GM12878 (cell line): ENCODE measurements at places on chromosomes 5 and 9.

GRCh38 chr9:115943431-115944165, 210.0 kb upstream of the PAPPA start:
- no peak for DNase-seq

DNA sequence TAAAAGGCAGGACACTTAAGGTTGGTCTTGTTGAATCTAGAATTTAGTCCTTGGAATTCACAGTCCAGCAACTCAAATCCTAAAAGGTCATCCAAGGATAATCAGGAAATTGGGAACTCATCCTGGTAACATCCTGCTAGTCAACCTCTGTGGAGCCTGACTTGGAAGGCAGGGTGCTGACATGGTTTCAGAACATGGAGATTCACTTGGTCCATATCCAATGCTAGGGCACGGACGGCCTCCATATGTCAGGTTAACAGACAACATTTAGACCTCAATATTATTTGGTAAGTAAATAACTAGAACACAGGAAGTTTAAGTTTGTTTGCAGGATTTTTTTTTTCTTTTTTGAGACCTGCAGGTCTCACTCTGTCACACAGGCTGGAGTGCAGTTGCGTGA, 783 bp upstream of the DNAH5 start:
- no peak for DNase-seq

DNA sequence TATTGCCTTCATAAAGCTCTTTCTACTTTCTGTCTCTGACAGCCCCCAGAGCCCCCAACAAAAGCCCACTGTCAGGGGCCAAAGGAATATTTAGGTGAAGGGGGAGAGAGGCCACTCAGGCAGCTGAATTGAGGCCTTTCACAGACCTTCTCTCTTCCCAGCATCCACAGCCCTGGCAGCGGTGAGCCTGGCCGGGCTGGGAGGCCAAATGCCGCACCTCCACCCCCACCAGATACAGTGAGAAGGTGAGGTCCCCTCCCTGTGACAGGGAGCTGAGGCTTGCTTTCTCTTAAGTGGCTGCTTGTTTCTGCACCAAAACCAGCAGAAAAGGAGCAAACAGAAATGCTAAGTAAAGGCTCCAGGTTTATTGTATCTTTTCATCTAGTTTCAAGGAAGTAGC, 168.1 kb downstream of the ROR2 start:
- DNase-seq, result no peak

DNA sequence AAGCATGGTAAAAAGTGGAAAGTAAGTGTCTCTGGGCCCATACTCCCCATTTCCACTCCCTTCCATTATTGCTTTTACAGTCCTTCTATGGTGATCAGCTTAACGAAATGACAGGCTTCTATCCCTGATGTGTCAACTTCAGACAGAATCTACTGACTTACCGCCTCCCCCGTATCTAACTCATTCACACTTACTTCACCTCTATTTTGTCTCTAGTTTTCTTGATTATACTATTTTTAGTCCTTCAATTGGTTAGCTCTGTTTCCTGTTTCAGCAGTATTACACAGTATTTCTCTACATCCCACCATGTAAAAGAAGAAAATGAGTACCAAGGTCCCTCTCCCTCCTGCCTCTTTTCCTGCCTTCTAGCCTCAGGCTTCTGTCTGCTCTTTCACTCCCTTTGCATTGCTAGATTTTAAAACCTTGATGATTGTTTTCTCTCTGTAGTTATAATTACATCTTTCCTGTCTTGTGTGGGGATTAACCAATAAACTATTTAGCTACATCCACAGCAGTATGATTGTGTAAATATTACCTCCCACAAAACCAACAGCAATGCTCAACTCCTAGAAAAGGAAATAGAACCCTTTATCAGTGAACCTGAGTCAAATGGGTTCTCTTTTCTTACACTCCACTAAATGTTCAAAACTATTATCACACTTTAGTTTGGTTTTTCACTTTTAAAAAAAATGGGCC, 53.4 kb downstream of the GNAQ start:
- no peak for DNase-seq

- no peak for DNase-seq
Observed at GRCh38 chr9:134320126-134320867, 6.0 kb upstream of the RXRA start.

GRCh38 chr5:55294935-55295334, 12.6 kb downstream of the DHX29 start:
- DNase-seq, result no peak

DNA sequence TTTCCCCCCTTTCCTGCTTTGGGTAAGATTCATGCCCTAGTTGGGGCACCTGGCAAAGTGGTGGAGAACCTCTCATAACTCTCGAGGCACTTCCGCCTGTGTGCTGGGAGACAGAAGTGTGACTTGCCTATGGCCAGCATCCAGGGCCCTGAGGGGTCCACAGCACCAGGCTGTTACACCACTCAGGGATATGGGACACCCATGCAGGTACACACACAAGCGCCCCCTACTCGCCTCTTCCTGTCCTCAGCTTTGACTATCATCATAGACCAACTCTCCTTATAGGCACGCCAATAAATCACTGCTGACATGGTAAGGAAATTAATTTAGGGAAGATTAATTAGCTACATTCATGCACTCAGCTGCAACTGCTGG, 45.4 kb downstream of the SHB start:
- no peak for DNase-seq

DNA sequence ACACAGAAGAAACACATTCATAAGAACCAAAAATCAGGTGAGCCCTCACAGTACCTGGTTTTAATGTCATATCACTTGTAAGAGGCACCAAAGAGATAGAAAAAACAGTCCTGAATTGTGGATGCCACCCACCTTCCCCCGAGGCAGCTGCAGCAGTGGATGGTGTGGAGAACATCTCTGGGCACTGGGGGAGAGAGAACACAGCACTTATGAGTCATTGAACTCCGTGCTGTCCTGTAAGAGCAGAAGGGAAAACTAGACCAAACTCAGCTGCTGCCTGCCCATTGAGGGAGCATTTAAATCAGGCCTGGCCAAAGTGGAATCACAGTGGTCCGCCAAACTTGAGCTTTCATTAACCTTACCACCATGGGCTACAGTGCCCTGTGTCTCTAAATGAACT, 296.2 kb downstream of the SPATA31D1 start:
- DNase-seq, result no peak

GRCh38 chr5:16609412-16609811, 7.4 kb downstream of the RETREG1 start:
- DNase-seq, result no peak

DNA sequence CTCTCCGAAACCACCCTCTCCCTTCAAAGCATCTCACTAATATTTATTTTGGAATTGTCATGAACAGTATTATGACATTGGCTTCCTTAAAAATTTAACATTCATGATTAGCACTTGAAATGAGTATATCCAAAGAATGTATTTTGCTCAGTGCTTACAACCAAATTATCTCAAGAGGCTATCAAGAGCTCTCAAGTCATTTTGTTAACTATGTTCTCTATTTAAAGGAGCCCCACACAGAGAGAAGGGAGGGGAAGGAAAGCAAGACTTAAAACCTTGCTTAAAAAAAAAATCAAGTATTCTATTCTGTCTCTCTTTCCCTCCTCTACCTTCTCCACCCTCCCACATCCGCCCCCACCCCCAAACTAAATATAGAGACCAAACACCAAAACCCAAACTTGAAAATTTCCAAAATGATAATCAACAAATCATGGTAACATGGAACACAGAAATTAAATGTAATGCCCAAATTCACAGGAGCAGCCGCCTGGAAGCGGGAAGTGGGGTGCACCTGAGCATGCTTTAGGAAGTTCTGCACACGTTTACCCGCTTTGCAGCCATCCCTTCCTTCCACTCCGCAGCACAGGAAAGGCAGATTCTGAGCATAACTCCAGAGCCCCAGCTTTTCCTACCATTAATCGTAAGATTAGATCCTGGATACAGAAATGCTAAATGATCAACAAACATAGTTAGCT, 66.9 kb downstream of the EBF1 start:
- no peak for DNase-seq

GRCh38 chr9:112894041-112894440, 3.4 kb upstream of the SLC46A2 start:
- DNase-seq, result no peak

GRCh38 chr5:51181208-51181894, 201.9 kb upstream of the ISL1 start:
- no peak for DNase-seq

GRCh38 chr5:116145416-116145815, 60.6 kb downstream of the COMMD10 start:
- no peak for DNase-seq

GRCh38 chr9:68755051-68755450, 50.0 kb downstream of the PIP5K1B start:
- DNase-seq, result no peak

DNA sequence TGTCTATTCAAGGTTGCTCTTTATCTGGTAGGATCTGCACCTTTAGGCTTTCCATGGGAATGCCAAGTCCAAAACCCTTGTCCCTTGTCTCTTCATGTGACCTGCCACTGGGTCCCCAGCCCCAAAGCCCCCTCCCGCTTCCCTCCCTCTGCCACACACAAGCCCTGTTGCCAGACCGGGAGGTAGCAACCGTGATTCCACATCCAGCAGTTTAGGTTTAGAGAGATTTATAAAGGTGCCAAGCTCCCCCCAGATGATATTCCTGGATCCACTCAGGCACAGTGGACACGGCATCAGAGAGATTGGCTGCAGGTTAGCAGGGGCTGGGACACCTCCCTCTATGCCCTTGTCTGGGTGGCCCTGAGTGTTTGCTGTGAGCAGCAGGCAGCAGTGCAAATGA, 504.7 kb downstream of the CCDC171 start:
- DNase-seq, result no peak

DNA sequence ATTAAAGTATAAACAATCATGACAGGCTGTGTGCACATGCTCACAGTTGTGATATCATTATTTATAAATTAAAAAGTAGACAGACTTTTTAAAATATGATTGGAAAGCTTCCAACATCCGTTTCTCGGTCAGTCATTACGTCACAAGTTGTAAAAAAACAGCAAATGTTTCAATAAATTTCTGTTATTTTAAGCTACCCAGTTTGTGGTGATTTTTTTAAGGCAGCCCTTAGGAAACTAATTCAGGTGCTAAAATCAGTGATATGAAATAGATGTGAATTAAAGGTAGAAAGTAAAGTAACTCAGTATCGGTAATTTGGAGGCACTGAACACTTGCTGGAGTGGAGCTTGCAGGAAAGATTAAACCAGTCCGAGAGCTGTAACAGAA, 1.2 kb downstream of the CCNH start:
- DNase-seq, result no peak

DNA sequence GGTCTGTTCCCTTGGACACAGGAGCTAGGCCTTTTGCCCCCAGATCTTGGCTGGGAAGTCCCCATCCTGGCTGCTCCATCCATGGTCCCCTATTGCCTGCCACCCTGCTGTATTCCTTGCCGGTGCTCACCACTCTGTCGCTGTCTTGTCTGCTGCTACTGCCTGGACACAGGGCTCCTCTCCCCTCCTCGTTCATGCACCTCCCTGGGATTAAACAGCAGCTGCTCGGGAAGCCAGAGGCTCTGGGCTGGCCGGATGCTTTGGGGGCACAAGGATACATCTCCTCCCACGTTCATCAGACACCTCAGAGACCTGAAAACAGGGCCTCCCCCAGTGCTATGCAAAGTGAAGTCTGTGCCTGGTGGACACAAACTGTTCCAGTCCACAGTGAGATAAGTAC, 110.4 kb downstream of the ZNF354C start:
- no peak for DNase-seq

DNA sequence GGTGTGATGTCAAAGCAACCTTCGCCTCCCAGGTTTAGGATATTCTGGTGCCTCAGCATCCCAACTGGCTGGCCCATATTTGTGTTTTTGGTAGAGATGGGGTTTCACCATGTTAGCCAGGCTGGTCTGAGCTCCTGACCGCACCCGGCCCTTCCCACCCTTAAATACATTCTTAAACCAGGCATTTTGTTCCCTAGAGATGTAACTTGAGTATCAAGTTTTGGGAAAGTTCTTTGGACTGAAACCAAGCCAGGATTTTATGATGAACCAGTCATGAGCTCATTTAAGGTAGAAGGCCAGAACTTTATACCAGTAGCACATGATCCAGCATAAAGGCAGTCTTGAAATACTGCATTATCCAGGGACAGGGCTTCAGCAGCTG, 3.5 kb downstream of the RPL7A start:
- DNase-seq, result no peak

- DNase-seq, result no peak
Observed at GRCh38 chr9:91726406-91727100, 223.5 kb downstream of the ROR2 start.

DNA sequence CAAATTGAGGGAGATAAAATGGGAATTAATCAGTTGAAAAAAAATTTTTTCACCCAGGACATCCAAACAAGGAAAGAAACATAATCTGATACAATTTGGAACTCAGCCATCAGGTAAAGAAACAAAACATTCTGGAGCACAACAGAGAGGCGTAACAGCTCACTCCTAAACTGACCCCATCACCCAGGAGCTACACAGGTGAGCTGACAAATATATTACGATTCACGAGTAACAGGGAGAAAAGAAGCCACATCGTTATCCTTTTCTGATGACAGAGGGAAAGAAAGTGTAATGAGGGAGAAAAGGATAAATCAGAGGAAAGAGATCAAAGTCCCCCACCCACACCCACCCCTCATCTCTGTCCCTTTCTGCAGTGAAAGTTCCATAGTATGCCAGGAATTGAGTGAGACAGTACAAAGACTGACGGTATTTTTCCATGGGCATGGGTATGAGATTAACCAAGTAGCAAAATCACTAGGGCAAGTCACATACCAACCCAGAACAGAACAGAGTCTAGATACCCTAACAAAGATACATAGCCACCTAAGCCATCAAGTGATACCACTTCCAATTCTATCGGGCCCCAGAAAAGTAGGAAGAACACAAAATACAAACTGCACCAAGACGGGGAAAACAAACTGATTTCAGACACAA, 45.4 kb downstream of the TMEM245 start:
- no peak for DNase-seq

DNA sequence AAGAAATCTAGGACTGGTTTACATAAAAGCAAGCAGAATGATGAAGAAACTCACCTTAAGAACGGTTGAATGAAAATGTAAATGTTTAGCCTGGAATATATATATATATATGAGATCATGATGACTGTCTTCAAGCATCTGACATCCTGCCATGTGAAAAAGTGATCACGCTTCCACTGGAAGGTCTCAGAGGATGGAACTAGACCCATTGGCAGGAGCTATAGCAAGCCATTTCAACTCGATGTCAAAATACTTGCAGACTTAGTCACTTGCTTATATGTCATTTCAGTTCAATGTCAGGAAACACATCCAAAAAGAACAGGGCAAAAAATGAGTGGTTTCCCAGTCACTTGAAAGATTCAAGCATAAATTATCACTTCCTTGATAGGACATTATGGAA, 22.2 kb upstream of the TMEM161B start:
- DNase-seq, result no peak

DNA sequence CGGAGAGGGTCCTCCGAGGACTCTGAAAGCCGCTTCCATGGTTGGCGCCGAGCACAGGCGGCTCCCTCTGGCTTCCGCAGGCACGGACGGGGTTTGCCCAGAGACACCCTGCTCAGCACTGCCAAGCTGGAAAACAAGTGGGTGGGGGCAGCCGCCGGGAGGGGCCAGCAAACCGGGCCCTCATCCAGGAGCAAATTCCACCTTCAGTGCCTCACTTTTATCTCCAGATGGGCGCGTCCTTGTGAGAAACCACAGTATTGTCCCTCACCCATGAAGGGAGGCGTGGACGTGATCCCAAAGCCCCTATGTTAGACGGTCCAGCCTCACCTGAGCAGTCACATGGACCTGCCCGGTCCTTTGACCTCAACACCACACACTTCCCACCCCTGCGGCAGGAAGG, 29.0 kb downstream of the MED10 start:
- DNase-seq, result no peak
